ENCODE measurements at places on chromosomes 5 and 9.

- DNase-seq, result no peak
These were observed 1.3 kb upstream of the SRA1 start for GRCh38 chr5:140558542-140558941.

DNA sequence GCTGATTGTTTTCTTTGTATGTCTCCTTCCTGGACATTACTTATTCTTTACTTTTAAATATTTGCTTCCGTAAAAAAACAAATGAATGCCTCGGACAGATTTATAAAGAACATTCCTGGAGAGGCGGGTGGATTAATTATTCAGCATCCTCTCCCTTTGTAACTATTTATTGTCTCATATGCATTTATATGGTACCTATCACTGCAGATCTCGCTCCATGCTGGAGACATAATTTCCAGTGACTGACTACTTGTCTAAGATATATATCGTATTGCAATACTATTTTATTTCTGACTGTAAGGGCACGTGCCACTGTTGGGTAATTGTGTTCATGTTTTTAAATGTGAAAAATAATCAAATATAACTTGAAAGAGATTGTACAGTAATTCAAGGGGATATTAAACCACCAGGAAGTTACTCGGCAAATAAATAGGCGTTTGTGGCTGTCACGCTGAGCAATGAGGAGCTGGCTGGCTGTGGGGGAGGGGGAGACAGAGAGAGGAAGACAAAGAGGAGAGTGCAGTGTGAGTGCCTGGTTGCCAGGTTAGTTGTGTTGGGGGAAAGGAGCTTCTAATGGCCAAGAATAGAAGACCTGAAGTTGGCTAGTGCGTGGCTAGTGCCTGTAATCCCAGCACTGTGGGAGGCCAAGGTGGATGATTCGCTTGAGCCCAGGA is 131.8 kb upstream of the GABRP start:
- DNase-seq, result no peak

- DNase-seq, result no peak
These were observed 42.7 kb upstream of the COL5A1 start for GRCh38 chr9:134598884-134599245.

DNA sequence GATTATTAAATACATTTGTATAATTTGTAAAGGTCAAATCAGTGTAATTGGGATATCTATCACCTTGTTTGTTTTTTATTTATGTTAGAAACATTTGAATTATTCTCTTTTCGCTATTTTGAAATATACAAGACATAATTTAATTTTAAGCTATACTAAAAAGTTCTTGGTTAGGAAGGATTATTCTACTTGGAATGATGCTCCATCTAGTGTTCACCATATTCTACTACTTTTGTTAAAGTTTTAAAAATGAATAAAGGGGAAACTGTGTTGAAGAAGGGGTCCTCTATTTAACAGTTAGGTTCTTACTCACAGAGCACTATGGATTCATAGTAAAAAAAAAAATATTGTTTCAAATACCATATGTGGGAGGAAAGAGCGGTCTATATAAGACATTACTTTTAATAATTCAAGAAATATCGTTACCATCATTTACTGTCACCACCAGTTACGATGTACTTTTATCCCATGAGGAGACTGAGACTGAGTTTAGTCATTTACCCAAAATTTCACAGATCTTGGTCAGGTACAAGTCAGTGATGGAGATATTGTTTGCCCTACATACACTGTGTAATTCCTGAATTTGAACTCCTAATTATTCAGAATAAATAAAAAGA is 6.3 kb upstream of the STOM start:
- DNase-seq, result no peak

- no peak for DNase-seq
These were observed 347.6 kb upstream of the MPDZ start for GRCh38 chr9:13627071-13627470.

GRCh38 chr5:6029811-6030271 is 348.5 kb downstream of the MED10 start:
- DNase-seq, result no peak

DNA sequence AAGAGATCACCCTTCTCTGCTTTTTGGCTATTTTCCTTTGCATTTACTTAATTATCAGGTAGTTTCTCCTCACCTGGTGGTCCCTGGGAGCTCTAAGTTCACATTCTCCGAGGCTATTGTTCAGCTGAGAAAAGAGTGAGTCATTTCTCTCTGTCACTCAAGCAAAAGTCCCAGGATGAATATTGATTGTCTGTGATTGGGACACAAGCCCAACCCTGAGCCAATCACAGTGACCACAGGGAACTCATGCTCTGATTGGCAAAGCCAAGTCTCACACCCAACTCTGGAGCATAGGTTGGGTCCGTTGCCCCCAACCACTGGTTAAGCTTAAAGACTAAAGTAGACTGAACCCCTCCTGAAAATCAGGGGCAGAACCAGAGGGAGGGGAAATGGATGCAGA is 27.8 kb upstream of the FAT2 start:
- DNase-seq, result no peak

GRCh38 chr5:71699233-71699632 is 19.8 kb upstream of the CARTPT start:
- no peak for DNase-seq

GRCh38 chr9:36997414-36997813 is 36.7 kb downstream of the PAX5 start:
- DNase-seq, result no peak

DNA sequence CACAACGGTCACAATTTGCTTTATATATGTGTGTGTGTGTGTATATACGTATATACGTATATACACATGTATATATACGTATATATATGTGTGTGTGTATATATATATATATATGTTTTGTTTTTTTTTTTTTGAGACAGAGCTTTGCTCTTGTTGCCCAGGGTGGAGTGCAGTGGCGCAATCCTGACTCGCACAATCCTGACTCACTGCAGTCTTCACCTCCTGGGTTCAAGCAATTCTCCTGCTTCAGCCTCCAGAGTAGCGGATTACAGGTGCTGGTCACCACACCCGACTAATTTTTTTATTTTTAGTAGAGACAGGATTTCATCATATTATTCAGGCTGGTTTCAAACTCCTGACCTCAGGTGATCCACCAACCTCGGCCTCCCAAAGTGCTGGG is 3.1 kb downstream of the RNF38 start:
- no peak for DNase-seq

DNA sequence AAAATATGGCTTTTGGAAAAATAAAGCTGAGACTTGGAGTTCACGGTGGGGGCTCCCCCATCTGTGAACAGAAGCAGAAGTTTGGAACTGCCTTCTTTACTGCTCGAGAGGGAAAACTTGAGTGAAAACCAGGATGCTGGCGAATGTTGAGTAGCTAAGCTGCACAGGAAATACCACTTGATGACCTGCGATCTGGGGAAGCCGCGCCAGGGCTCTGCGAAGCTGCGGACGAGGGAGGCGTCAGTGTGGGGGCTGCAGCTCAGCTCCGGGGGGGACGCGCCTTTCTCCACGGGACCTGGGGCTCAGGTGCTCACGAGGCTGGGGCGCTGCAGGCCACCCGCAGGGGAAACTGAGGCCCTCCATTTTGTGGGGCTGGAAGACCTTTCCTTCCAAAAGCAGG is 62.3 kb downstream of the TENT4A start:
- DNase-seq, result no peak

DNA sequence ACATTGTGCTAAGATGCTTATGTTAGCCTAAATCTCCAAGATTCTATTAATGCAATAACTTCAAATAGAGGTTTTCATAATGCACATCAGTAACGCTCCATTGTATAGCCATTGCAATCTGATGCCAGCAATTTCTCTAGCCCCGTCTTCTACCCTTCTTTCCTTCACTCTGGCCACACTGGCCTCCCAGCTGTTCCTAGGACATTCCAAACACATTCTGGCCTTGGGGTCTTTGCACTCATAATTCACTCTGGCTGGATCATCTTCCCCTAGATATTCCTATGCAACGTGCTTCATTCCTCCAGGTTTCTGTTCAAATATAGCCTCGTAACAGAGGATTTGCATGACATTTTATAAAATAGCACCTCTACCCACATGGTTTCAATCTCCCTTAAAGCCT is 23.3 kb downstream of the FAM81B start:
- DNase-seq, result no peak

GRCh38 chr9:114310471-114311450 is 12.1 kb upstream of the ORM1 start:
- no peak for DNase-seq

DNA sequence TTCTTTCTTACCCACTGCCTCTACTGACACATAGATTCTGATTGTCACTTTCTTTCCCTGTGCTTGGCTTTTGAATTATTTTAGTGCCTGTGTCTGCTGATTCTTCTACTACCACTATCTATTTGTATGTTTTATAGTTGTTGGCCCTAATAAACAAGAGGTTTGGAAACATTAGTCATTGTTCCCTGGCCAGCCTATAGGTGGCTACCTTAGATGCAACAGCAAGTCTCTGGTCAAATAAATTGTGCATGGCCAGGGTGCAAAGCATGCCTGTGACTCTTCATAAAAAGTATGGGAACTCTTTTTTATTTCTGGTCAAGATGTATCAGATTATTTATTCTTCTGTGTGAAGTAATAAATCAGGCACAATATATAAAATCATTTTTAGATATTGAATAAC is 124.4 kb downstream of the PLK2 start:
- no peak for DNase-seq

GRCh38 chr9:101708855-101709254 is 29.6 kb downstream of the GRIN3A start:
- no peak for DNase-seq

DNA sequence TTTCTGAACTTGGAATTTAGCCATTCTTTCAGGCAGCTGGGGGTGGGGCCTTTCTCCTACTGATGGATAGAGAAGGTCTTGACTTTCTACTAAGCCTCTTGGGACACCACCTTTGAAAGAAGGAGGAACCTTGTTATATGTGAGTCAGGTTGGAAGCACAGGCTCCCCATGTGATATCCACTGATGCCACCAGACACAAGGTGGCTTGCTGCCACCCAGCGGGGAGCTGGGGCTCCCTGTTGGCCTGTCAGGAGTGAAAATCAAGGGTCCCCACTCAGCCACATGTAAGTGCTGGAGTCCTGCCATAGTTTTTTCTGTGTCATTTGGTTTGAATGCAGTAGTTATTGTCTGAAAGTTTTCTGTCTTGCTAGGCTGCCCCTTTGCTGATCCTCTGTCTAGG is 252.4 kb upstream of the NFIL3 start:
- no peak for DNase-seq

DNA sequence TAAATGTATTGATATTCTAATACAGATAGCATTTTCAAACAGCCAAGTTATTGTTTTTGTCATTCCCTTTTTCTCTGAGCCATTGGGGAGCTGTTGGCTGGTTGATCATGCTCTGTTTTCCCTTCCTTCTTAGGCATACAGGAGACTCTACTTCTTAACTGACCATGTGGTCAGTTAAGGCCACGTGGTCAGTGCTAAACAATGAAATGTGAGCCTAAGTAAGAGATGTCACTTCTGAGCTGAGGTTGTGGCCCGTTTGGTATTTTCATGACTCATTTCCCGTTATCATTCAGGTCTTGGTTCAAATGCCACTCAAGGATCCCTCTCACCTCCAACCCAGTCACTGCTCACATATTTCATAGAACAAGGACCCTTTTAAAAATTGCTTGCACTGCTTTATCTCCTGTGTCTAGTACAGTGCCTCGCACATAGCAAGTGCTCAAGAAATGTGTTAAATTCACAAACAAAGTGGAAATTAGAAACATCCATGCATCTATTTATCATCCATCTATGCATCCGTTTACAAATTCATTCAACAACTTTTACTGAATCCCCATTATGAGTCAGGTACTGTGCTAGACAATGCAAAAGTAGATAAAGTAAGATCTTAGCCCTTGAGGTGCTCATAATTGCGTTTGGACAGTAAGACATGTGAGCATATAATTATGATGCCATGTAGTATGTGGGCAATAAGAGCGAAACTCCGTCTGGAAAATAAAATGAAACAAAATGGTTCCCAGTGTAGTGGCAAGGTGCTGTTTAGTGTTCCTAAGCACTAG is 50.7 kb downstream of the ARRDC3 start:
- DNase-seq, result no peak

DNA sequence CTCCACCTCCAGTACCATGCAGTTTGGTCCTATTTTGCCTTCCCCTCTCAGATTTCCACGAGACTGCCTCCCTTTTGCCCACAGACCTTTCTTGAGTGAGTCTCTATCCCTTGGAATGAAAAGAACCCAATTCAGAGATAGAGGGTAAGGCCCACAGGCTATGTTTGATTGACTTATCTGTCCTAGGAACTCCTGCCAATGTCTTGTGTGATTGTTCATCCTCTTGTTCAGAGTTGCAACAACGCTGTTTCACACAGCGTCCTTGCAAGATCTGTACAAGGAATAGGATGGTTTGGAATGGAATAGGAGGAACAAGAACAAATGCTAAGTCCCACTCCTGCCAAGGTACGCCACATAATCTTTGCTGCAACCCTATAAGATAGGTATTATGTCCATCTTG is 142.2 kb upstream of the ABCA1 start:
- no peak for DNase-seq

GRCh38 chr5:15493501-15493900 is 6.5 kb upstream of the FBXL7 start:
- DNase-seq, result no peak

DNA sequence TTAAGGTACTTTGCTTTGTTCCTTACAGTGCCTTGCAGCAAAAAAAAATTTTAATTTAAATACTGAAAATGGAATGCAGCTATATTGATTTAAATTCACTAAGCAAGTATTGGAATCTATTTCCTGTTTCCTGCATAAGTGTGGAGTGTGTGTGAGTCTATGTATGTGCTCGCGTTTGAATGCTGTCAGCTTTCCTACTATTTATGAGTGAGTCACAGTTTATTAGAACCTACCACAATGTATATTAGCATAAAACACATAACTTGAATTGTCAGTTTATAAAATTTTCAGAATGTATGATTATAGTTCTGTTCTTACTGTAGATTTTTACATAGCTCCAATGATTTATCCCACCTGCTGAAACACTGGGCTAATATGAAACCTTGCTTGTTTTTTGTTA is 302.1 kb downstream of the NR2F1-AS1 start:
- no peak for DNase-seq

GRCh38 chr9:77708064-77708815 is 60.1 kb upstream of the GNA14 start:
- DNase-seq, result no peak

- DNase-seq, result no peak
These were observed 93.0 kb downstream of the PCSK5 start for GRCh38 chr9:75983319-75984045.

DNA sequence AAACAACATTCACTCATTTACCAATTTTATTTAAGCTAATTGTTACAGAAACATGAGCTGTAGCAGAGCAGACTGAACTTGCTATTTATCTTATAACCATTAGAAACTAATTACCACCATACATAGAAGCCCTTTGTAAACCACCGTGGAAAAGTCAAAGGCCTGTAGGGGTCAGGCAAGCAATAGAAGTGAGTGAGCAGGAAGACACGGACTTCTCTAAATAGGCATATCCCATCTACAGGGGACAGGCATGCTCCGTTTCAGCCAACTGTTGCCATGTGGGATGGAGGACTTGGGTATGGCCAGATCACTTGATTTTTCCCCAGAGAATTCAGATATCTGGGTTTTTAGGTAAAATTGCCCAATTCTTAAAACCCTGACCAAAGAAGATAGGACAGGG is 44.8 kb downstream of the PRRC1 start:
- DNase-seq, result no peak

Data from cortex of kidney (tissue), 1 donor.